ENCODE measurements at places on chromosomes 3 and 15.

DNA sequence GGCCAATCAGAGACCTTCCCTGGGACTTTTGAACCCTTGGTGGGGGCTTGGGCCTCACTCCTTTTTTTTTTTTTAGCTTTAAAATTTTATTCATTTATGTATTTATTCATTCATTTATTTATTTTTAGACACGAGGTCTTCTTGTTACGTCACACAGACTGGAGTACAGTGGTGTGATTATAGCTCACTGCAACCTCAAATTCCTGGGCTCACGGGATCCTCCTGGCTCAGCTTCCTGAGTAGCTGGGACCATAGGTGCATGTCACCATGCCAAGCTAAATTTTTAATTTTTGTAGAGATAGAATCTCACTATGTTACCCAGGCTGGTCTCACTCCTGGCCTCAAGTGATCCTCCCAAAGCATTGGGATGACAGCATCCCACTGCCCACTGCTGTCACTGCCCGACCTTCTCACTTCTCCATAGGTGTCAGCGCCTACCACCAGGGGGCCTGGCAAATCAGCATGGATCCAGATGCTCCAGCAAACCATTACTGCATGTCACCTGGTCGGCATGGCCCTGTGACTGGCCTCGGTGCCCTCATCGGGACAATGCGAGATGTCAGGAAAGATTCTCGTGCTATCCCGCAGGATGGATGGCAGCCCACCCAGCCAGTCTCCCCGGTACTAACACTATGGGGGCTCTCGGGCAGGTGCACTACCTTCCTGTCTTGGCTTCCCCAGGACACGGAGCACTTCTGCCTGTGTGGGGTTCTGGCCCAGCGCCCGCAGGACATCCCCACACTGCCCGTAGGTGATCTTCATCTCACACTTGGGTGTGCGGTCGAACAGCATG lies 3.0 kb downstream of the MYL3 start:
- DNase-seq: no peak

DNA sequence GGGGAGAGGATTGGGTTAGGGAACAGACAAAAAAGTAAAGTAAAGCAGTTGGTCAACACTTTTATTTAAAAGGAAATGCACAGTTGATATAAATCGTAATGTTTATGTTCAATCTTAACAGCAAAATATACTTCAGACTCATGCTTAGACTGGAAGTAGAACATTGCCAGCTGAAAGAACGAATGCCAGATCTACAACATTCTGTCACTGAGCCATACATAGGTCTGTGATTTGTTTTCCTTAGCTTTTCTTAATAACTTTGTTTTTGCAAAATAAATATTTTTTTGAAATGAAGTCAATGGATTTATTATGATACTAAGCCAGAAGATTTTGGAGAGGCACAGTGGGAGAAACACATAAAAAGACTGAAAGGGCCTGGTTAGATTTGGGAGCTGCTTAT lies 62.0 kb downstream of the LEKR1 start:
- no peak for DNase-seq

DNA sequence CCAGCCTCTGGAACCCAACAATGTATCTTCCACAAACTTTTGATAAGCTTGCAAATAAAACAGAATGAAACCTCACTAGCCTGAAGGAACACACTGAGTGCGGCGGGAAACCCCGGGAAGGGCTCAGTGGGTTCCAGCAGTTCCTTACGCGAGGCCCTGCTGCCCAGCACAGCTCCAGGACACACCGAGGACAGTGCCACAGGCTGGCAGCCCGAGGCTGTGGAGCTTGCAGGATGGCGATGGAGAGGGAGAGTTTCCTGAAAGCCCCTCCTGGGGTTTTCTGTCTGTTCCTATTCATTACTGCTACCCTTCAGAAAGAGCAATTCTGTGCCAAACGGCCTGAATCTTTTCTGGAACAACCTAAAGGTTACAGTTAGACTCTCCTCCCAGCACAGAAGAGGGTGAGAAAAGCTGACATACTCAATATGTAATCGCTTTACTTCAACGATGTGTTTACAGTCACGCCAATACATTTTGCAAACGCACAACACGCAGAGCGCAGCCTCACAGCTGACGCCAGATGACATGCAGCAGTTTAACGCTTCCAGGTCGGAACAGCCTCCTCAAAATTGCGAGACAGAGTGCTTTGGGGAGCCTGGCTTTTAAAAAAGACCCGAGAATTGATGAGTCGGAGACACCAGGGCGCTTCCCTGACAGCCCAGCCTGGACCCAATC lies 57.1 kb upstream of the RPL32 start:
- DNase-seq: no peak

DNA sequence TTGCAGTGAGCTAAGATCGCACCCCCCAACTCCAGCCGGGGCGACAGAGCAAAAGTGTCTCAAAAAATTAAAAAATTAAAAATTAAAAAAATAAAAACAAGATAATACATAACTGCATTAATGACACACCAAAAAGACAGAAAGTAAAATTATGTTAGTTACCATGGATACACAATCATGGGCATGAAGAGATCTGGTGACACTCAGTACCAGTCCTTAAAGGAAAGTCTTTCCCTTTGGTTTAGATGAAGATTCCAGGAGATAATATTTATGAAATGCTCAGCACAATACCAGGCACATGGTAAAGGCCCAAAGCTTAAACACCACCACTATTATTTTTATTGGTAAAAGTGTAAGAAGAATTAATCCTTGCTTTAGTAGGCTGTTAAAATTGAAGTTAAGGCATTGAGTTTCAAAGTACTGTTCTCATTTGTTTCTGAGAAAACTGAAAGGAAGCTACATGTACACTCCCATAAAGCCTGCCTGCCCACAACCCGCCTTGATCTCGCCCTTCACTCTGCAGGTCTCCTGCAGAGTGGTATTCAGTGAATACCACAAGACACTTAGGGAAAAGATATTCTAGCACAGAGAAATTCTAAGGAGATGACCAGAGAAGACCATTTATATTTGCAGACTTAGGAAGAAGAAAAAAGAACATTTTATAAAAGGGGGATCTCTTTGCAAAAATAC lies 52.3 kb downstream of the SUCLG2 start:
- DNase-seq: no peak

DNA sequence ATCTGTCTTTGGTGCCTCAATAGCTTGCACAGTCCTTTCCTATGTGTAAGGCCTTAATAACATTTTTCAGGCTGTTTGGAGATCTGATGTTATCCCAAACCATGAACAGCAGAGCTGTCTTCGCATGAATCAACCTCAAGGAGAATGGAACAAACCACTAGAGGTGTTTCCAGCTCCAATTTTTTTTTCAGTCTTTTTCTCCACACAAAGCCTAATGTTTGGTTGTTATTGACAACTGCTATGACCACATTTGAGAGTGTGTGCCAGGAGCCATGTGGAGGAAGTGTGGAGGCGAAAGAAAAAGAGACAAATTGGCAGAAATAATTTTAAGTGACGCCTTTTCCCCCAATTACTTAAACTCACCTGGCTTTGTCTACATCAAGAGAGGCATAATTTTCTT lies 38.7 kb downstream of the RTP4 start:
- DNase-seq: no peak

DNA sequence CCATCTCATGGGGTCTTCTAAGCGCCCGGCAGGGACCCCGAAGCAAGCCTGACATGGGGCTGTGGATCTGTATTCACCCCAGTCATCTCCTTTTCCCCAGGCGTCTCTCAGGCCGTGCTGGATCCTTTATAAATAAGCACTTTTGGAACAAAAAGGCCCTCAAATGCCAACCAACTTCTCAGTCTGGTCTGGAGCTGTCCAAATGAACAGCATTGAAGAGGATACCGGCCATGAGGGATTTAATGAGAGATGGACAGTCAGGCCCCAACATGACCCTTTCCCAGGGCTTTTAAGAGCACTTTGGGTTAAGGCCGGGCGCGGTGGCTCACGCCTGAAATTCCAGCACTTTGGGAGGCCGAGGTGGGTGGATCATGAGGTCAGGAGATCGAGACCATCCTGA lies 89.2 kb upstream of the SPATA12 start:
- no peak for DNase-seq

DNA sequence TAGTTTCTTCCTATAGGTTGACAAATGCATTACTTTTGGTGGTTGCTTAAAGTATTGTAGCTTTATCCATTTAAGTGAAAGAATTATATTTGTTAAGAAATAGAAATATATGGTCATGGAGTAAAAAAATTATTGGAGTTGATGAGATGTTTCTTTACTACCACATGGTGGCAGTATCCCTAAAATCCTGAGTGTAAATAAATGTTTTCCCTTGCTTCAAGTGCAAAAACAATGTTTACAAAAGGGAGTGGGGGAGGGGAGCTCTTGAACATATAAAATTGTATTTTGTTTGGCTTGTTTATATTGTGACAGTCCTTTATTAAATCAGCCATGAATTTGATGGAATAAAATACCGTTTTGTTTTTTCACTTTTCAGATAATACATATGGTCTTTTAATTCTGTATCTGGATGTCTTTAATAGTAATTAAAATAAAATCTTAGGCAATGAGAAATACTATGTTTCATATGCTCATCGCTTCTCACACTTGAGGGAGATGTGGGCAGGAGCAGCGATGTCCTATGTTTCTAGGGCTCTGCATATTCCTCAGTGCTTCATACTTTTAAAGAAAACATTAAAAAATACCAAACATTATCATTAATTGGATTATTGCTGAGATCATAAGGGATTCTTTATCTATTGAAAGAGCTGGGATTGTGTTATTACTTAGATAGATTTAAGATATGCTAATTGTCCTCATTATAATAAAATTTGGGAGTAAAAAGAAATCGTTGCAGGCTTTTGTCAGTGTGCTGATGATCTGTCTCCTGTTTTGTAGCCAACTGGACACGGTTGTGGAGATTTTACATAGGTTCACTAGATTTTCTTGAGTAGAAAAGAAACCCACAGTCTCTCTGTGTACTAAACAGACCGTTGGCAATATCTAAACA lies 349.7 kb downstream of the TUSC7 start:
- DNase-seq: peak; percentile 54
